ENCODE measurements at places on chromosomes 13 and 19. TPM values are rescaled to one million over a fixed set of nuclear protein-coding genes. Genes with fewer than 3 reads are reported as not detected.

Gene TNFSF11
- polyA plus RNA-seq: 9.9 TPM

Gene CACNA1A
- polyA plus RNA-seq: 6.8 TPM

Gene NLRP5
- polyA plus RNA-seq: not detected

DNA sequence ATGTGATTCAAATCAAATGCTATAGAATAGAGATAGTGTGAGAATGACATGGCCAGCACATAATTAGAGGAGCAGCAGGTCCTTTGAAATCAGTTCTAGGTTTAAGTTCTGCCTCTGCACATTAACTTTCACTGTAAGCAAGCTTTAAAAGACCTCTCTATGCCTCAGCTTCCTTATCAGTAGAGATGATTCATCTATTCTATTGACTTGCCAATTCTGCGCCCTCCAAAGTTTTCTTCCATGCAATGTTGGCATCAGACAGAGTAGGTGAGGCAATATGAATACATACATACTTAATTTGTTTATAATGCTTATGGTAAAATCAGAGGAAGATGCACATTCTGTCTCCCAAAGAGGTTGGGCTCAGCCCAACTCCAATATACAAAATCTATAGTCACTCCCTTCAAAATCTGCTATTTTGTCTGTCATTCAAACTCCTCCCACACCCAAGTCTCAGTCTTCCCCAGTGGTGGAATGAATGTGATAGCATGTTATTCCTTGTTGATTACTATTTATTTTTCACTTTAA lies 525.5 kb downstream of the RFC3 start:
- H3K4me3 ChIP-seq: no peak overlapping the region
- no peaks in the 10 kb centered on the region for H3K27me3 ChIP-seq
- H3K4me1 ChIP-seq: peaks cover 21% of the 10 kb centered on the region
- no peak overlapping the region for H3K27ac ChIP-seq

- DNase-seq: no peak
- H3K4me1 ChIP-seq: no peaks in the 10 kb centered on the region
- H3K4me3 ChIP-seq: no peak overlapping the region
- peaks cover 3% of the 10 kb centered on the region for H3K36me3 ChIP-seq
- H3K27ac ChIP-seq: no peak overlapping the region
- no peaks in the 10 kb centered on the region for H3K27me3 ChIP-seq
These were observed 1541.1 kb downstream of the UQCRFS1 start for GRCh38 chr19:27671876-27672275.

- H3K4me3 ChIP-seq: peak overlapping the region; percentile 50
- H3K36me3 ChIP-seq: no peaks in the 10 kb centered on the region
- DNase-seq: peak; percentile 85
- no peak overlapping the region for H3K27ac ChIP-seq
- peaks cover 21% of the 10 kb centered on the region for H3K27me3 ChIP-seq
These were observed 2.4 kb downstream of the GDF15 start for GRCh38 chr19:18388100-18388959.

GRCh38 chr19:39679056-39679790 lies 23.5 kb downstream of the LGALS16 start:
- H3K4me1 ChIP-seq: no peaks in the 10 kb centered on the region
- H3K36me3 ChIP-seq: no peaks in the 10 kb centered on the region
- H3K4me3 ChIP-seq: no peak overlapping the region
- no peaks in the 10 kb centered on the region for H3K27me3 ChIP-seq
- no peak overlapping the region for H3K27ac ChIP-seq
- DNase-seq: no peak

GRCh38 chr13:19158006-19158405 lies 23.6 kb downstream of the TUBA3C start:
- H3K27ac ChIP-seq: no peak overlapping the region
- H3K4me3 ChIP-seq: no peak overlapping the region
- no peaks in the 10 kb centered on the region for H3K4me1 ChIP-seq
- no peaks in the 10 kb centered on the region for H3K27me3 ChIP-seq

DNA sequence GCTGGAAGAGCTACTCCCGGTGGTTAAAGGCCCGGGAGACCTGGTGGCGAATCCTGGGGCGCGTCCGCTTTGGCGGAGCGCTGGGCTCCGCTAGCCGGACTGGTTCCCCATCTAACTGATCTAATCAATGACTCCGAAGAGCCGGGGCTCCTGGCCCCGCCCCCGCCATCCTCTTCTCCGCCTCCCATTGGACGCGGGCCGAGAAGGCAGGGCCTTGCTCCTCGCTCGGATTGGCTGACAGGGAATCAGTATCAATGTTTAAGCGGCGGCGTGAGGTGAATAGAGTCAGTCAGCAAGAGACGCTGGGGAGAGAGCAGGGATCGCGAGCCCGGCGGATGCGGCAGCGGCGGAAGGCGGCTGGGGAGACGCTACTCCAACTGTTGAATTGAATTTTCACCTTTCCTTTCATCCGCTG lies 1.7 kb upstream of the PCDH17 start:
- peaks cover 11% of the 10 kb centered on the region for H3K4me1 ChIP-seq
- H3K27ac ChIP-seq: no peak overlapping the region
- H3K4me3 ChIP-seq: peak overlapping the region; percentile 81
- DNase-seq: peak; percentile 99

DNA sequence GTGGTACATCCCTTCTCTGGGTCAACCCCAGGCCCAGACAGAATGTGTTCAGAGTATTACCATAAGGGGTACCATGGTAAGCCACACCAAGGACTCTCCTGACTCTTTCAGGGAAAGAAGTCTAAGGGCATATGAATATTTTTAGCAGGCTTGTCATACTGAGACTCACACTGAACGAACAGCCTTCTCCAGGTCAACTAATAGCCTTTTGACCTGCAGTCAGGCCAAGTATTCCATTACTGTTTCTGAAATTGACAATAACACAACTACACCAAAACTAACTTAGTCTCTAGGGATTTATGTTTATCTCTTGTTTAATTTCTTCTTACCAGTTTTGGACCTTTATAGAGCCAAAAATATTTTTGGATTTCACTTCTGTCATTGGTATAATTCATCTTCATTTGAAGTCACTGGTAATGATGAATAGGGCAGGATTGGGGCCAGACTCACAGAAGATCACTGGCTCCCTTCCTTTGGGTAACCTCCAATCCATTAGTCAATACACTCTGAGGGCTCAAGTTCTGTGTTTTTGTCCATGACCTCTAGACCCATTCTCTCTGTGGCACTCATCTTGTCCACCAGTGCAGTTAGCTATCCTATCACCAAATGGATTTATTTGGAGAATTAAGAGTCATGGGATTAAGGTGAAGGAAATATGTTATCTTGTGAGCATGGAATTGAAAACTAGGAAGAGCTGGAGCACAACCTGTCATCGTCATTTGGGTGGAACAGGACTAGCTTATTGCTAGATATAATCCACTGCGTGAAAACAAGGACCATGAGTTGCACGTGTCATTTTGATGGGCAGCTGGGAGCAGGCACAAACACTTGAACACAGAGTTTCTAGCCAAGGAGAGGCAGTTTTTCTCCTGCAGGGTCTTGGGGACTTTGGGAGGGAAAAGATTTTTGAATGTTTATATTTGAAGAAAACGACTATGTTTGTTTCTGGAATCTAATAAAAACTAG lies 313.3 kb downstream of the DCLK1 start:
- no peak for DNase-seq
- H3K4me3 ChIP-seq: no peak overlapping the region
- no peaks in the 10 kb centered on the region for H3K4me1 ChIP-seq
- H3K36me3 ChIP-seq: 0 out of 2 replicates have a peak, but pooled peaks cover 12% of the 10 kb centered on the region
- no peak overlapping the region for H3K27ac ChIP-seq

Measured in GM23338 (cell line).